ENCODE measurements at places on chromosomes 5 and 9.

GRCh38 chr5:2574155-2574554, 177.3 kb downstream of the IRX2 start:
- no peak for DNase-seq

- no peak for DNase-seq
These were observed 5.3 kb upstream of the TRIM41 start for GRCh38 chr5:181217803-181218062.

DNA sequence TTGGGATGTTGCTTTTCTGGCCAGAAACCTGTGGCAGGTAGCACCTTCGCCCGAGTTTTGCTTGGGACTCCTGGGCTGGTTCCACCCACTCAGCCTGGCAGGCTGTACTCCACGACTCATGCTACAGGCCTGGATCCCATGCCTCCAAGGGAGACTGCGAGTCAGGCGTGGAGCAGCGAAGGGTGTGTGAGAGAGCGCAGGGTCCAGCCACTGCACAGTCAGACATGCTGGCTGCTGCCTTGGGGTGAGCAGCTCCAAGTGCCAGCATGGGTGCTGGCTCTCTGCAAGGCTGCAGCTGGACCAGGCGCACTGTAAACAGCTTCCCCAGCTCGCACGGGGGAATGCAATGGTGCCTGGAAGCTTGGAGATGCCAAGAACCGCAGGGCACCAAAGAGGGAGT, 249.6 kb upstream of the EDIL3 start:
- no peak for DNase-seq

DNA sequence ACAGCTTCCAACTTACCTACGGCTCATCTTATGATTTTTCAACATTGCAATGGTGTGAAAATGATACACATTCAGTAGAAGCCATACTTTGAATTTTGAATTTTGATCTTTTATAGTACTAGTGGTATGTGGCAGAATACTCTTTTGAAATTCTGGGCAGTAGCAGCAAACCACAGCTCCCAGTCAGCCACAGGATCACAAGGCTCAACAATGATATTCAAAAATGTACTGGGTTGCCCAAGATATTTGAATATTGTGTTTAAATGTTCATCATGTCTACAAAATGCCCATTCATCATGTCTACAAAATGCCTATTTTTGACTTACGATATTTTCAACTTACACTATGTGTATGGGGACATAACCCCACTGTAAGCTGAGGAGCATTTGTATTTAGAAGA, 81.3 kb upstream of the PRR16 start:
- DNase-seq = no peak

DNA sequence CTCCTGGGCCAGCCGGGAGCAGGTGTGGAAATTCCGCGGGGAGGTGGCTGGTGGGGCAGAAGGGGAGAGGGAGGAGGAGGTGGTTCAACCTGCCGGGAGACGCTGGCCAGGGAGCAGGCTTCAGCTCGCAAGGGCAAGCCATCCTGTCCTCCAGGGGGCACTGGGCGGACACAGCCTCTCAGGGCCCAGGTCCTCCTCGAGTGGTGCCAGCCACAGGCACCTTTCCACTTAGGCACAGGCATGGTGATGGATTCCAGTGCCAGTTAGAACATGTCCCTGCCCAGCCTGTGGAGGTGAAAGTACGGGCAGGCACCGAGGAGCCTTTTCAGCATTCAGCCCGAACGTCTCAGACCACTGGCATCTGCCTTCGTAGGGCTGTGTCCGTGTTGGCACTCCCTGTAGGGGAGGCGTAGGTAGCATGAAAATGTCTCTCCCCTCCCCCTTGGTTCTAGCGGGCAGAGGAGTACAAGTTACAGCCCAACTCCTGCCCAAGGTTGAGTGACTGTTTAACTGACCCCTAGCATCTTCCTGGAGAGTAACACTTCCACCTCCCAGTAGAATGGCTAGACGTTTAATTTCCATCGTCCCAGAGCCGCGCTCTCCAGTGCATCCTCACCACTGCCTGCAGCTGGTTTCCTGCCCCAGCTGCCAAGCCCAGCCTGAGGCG, 48.9 kb downstream of the DAB2IP start:
- DNase-seq = no peak

DNA sequence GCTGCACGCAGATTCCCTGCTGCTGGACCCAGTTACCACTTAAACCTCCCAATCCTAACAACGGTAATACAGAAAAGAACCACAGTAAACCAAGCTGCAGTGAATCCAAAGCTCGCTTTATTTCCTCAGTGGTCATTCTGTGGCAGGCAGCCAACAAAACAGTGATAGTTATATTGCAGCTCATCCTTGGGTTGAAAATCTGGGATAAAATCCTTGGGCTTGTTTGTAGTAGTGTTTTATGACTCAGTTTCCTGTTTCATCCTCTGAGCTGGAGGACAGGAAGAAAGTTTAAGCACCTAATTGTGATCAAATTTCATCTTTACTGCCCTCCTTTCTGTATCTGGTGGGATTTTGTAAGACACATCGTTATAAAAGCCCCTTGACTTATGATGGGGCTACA, 31.4 kb downstream of the HMGCR start:
- DNase-seq = no peak

DNA sequence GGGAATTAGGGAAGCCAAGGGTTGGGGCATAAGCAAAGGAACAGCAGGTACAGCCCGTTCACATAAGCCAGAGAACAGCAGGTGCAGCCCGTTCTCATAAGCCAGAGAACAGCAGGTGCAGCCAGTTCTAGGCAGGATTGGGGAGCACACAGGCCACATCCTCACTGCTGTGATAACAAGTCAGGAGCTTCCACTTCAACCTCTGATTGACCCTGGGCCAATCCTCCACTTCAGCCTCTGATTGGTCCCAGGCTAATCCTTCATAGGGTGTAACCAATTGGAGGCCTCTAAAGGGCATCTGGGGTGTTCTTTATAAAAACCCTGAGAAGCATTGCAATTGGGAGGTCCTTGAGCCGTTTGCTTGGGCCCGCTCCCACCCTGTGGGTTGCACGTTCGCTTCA, 27.5 kb downstream of the CEL start:
- DNase-seq = no peak

- no peak for DNase-seq
These were observed 24.7 kb downstream of the ZDHHC11B start for GRCh38 chr5:759781-760362.

GRCh38 chr9:72950875-72951442, 1.9 kb downstream of the ALDH1A1 start:
- no peak for DNase-seq

DNA sequence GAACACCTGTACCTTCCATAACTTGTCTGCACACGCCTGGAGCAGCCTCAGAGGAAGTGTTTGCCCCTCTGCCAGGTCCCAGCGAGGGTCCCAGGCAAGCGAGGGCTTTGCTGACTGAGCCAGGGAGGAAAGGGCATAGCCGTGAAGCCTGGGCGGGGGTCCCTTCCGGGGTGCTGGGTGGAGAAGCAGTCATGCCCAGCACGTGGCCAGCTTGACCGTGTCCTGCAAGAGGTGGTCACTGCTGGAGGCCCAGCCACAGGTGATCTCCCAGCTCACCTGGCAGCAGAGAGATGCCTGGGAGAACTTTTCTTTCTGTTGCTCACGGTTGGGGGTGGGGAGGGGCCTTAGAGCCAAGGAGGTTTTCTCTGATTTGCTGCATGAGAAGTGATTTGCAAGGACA, 195.3 kb downstream of the CACNA1B start:
- no peak for DNase-seq

GRCh38 chr9:135048758-135049444, 38.6 kb upstream of the OLFM1 start:
- no peak for DNase-seq

DNA sequence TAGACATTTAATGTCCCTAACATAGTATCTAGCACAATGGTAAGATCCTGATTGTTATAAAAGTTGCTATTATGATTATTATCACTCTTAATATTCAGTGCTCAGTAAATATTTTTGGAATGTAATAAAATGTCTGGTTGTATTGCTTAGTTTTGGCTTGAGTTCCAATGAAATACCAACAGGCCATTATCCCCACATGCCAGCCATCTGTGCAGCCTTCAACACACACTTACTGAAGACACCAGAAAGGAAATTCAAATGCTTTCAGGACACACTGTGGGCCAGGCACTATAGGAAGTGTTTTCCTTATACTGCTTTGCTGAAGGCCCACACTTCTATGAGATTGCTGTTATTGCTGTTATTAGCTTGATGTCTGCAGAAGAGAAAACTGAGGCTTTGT, 157.5 kb downstream of the TRIM32 start:
- no peak for DNase-seq

- DNase-seq = no peak
These were observed 7.0 kb downstream of the PDCL start for GRCh38 chr9:122821278-122821943.

- no peak for DNase-seq
These were observed 62.7 kb downstream of the SLC1A3 start for GRCh38 chr5:36669015-36669651.

DNA sequence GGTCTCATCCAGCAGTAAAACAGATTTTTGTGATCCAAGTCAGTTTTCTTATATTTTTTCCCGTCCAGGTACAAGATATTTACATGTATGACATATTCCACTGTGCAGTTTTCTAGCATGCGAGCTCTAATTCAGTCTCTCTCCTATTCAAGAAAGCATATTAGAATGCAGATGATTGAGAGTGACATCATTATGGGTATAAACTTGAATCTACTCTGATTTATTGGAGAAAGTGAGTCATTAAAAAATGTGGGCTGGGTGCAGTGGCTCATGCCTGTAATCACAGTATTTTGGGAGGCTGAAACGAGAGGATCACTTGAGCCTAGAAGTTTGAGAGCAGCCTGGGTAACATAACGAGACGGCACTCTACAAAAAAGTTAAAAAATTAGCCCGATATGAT, 6.2 kb downstream of the FER start:
- DNase-seq = no peak

DNA sequence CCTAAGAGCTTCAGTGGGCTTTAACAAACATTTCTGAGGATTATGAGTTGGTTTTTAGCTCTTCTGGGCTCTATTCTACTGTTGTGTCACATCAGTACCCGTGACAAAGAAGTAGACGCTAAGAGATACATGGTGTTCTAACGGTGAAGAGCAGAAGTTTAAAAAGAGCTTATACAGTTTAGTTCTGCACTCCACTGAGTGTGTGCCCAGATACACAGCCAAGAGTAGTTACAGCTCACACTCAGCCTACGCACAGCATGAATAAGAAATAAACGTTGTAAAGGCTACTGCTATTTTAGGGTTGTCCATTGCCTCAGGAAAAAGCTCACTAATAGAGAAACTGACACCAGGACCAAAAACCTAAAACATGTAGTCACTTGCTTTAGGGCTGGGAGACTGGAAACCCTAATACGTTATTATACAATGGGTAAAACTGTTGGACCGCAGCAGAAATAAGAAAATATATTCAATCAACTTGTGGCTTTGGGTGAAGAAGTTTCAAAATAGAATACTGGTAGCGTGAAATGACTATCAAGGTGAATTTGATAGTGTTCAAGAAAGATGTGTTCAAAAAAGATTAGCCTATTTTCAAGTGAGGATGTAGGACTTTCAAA, 34.7 kb downstream of the PSIP1 start:
- DNase-seq = no peak

DNA sequence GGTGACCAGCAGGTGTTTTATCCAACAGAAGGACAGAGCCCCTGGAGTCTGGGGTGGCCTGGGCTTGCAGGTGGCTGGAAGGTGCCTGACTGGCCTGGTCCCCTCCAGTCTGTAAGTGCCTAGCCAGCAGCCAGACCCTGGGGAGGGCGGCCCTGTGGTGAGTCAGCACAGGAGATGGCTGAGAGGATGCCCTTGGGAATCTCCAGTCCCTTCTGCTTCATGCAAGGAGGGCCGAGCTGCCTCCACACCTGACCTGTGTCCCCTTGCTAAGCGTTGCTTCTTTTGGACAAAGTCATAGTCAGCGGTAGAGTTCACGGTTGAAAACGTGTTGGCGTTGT, 20.2 kb downstream of the OBP2B start:
- no peak for DNase-seq
